Activated gamma-delta T cell treated with Interleukin-2 at 50 U/mL for 16 hours (primary cell): ENCODE measurements at places on chromosomes 1 and 21.

GRCh38 chr1:6353619-6353954 lies 40.0 kb downstream of the ACOT7 start:
- no peak for DNase-seq

- no peak for DNase-seq
These were observed 39.0 kb downstream of the FOXO6 start for GRCh38 chr1:41400225-41400624.

GRCh38 chr21:29346281-29346680 lies 47.6 kb downstream of the BACH1 start:
- DNase-seq = no peak

DNA sequence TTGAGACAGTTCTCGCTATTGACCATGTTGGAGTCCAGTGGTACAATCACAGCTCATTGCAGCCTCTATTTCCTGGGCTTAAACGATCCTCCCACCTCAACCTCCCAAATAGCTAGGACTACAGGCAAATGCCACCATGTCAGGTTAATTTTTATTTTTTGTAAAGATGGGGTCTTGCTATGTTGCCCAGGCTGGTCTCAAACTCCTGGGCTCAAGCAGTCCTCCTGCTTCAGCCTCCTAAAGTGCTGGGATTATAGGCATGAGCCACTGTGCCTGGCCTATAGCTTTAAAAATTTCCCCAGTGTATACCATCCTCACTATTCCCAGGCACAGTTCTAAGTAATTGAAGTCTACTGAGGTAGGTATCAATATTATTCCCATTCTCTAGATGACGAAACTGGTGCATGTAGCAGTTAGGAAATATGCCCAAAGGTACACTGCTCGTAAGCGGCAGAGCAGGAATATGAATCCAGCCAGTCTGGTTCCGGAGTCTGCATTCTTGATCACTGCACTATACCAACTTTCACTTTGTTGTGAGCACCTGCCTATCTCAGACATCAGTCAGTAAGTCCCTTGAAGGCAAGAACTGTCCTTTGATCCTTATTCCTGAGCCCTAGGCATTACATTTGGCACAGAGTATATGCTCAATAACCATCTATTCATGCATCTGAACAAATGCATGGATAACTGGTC lies 11.5 kb upstream of the SRP9 start:
- DNase-seq = no peak

DNA sequence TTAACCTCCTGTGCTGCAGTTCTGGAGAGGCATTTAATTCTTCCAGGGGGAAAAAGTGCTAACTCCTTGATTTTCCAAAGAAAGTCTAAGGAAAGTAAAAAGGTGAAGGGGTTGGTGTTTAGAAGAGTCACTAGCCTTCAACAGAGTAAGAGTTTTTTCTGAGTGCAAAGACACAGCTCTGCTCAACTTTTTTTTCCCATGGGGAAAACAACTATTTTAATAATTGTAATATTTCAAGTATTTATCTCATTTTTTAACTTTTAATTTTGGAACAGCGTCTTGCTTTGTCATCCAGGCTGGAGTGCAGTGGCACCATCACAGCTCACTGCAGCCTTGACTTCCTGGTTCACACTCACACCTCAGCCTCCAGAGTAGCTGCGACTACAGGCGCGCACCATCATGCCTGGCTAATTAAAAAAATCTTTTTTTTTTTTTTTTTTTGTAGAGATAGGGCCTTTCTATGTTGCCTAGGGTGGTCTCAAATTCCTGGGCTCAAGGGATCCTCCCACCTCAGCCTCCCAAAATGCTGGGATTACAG lies 202.6 kb downstream of the APP start:
- DNase-seq = no peak
